Astrocyte of the cerebellum (primary cell): ENCODE measurements at places on chromosomes 7 and 10.

GRCh38 chr7:156374335-156374734, 266.2 kb upstream of the RNF32 start:
- no peak for DNase-seq

GRCh38 chr10:63825111-63825510, 303.9 kb downstream of the REEP3 start:
- no peak for DNase-seq

DNA sequence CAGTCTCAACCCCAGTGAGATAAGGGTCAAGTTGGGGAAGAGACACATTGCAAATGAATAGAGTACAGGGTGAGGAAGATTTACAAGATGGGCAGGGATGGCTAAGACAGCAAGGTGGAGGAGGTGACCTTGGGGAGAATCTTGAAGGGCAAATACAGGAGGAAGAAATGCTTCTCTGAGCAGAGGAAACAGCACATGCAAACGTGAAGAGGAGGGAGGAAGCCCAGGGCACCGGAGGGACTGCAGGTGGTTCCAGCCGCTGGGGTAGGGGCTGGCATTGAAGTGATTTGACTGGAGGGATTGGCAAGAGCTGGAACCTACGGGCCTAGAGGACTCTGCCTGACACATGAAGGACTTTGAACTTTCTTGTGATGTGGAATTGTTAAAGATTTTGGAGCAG, 14.6 kb downstream of the PLAU start:
- no peak for DNase-seq

GRCh38 chr7:150415161-150416153, 35.0 kb upstream of the GIMAP8 start:
- DNase-seq, result no peak

GRCh38 chr7:36400036-36400435, 10.4 kb downstream of the ANLN start:
- no peak for DNase-seq

DNA sequence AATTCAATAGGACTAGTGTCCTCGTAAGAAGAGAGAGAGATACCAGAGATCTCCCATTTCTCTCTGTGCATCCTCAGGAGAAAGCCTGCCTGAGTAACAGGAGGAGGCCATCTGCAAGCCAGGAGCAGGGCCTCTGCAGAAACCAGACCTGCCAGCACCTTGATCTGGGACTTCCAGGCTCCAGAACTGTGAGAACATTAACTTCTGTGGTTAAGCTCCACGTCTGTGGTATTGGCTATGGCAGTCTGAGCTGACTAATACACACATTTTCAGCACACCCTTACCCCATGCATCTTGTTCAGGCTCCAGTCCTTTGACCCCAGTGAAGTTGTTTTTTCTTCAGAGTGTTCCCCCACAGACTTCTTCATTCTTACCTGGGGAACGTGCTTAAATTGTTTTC, 3.1 kb upstream of the CRTAC1 start:
- no peak for DNase-seq

DNA sequence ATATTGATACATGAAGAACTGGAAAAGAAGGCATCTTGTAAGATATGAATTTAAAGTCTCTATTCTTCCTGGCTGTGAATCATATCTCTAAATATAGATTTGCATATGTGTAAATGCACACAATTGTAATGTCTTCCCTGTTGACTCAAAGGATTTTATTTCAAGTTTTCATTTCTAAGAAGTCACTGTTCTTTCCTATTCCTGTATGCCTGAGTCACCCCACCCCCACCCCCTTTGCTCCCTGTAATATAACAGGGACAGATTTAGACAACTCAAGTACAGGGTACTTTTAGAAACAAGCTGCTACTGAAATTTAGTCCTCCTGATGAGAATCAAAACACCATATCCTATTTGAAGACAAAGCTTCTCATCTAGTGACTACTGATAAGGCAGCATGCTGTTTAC, 43.0 kb upstream of the HECTD2 start:
- no peak for DNase-seq
